ENCODE measurements at places on chromosomes 3 and 15.

GRCh38 chr3:183189641-183190040 lies 27.1 kb upstream of the LAMP3 start:
- DNase-seq: no peak

- no peak for DNase-seq
Measured at GRCh38 chr15:72285927-72286516, 13.7 kb upstream of the PARP6 start.

- DNase-seq: no peak
Measured at GRCh38 chr3:187336322-187336721, 31.9 kb upstream of the RTP4 start.

- DNase-seq: no peak
Measured at GRCh38 chr3:55702822-55703221, 215.7 kb upstream of the WNT5A start.

GRCh38 chr3:100068826-100069225 lies 45.5 kb downstream of the FILIP1L start:
- DNase-seq: peak; percentile 55

Measured in substantia nigra (tissue), 51 donors.